Ascending aorta (tissue), 2 donors: ENCODE measurements at places on chromosomes 4 and X.

DNA sequence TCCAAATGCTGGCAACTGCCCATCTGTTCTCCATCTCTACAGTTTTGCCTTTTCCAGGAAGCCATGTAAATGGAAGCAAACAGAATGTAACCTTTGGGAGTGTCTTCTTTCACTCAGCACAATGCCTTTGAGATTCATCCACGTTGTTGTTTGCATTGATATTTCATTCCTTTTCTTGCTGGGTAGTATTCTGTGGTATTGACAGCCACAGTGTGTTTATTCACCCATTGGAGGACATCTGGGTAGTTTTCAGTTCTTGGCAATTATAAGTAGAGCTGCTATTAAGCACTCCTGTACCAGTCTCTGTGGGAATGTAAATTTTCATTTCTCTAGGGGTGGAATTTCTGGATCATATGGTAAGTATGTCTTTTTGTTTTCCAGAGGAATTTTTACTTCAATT is 194.3 kb upstream of the RPS6KA3 start:
- DNase-seq = no peak

GRCh38 chrX:367866-368265 is 18.8 kb downstream of the PPP2R3B start:
- no peak for DNase-seq

- no peak for DNase-seq
These were observed 685 bp downstream of the COMMD8 start for GRCh38 chr4:47462799-47463234.

DNA sequence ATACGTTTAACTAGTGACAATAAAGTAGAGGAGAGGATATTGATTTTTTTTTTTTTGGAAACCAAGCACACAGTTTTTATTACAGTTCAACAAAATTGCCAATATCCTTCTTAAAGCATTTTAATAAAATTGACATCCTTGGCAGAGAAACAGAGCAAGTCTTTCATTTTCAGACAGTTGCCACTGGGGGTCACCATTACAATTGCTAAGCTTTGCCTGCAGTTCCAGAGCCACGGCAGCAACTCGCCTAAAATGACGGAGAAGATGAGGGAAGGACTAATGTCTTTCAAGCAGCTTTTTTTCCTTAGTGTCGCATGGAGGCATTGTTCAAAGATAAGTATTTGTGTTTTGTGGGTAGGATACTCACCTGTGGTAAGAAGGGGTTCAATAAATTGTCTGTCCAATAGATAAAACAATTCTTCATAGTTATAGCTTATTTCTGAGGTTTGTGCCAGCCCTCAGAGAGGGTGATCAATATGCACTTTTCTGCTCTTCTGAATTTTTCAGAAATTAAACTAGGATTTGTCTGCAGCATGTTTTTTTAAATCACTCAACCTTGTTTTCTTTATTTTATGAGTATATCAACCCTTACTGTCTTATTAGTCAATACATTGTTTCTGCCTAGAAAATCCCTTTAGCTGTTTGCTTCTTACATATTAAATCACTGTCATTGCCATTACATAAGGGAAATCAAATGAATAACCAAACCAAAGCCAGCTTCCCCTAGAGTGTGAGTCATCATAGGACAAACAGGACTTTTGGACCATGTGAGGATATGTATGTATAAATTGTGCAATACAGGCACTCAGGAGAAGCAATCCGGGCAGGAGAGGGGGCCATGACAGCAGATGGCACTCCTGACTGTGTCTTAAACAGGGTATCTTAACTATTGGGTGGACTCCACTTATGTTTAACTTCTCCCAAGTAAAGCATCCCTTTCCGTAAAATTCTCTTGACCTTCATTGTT is 508.1 kb upstream of the ARX start:
- DNase-seq = no peak

- DNase-seq = no peak
These were observed 17.7 kb downstream of the ACSL1 start for GRCh38 chr4:184807797-184808712.

DNA sequence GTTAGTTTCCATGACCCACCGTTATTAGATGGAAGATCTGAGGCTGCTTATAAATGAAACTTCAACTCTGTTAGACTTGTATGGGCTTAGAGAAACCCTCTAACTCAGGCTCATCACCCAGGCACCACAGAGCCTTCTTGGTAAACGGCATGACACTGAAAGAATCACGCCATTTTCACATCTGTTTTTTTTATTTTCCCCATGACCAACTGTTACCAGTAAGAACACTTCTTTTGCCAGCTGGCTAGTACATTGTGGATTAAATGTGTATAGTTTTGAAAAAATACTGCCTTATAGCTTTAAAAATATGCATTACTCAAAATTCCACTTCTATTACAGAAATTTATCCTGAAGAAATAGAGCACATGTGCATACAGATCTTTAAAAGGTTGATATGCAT is 48.0 kb upstream of the APELA start:
- no peak for DNase-seq

GRCh38 chr4:76488888-76489685 is 54.1 kb downstream of the SHROOM3 start:
- no peak for DNase-seq

DNA sequence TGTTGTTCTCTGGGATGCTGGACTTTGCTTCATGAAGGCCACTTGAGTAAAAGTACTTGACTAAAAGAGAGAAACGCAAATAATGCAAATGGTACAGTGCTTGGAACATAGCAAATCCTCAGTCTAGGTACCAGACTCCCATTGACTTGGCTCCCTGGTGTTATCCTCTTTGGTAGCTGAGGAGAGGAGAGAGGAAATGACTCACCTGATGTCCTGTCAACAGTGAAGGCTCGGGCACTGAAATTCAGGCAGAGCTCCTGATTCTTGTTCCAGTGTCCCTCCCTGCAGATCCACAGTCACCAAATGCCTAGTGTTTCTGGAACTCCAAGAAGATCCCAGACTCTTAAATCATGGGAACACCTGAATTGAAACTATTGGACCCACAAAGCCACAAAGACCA is 22.5 kb upstream of the TCEAL4 start:
- DNase-seq = no peak

DNA sequence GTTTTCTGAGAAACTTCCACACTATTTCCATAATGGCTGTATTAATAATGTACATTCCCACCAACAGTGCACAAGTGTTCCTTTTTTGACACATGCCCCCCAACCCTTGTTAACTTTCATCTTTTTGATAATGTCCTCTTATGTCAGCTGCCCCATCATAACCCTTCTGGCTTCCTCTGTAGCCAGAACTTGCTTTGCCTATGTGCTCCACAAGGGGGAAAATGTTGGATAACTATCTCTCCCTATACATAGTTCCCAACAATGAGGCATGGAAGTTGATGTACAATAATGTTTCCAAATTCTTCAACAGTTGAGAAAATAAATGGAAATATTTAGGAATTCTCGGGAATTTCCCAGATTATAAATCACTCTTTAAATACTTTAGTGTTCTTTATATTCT is 142.9 kb downstream of the ASB9 start:
- no peak for DNase-seq

- DNase-seq = no peak
These were observed 173.9 kb downstream of the CHIC2 start for GRCh38 chr4:53890461-53890860.

DNA sequence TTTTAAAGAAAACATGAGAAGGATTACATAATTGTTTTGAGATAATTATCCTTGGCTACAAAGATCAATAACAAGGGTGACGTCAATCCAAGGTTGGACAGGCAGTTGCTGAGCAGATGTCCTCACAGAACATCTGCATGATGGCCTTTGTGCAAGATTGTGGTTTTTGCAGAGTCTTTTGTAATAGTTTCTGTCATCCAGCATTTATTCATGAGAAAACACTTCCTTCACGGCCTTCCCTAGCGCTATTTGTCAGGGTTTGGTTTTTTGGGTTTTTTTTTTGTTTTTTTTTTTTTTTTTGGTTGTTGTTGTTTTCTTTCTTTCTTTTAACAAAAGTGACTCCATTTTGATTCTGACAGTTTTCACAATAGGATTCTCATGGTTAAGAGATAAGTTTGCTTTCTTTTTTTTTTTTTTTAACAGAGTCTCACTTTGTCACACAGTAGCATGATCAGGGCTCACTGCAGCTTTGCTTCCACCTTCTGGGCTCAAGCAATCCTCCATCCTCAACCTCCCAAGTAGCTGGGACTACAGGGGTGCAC is 31.5 kb upstream of the ELF2 start:
- DNase-seq = no peak

- DNase-seq = no peak
These were observed 470.5 kb downstream of the GRXCR1 start for GRCh38 chr4:43362875-43363636.

- no peak for DNase-seq
These were observed 274.3 kb downstream of the DMD start for GRCh38 chrX:32937043-32937442.

DNA sequence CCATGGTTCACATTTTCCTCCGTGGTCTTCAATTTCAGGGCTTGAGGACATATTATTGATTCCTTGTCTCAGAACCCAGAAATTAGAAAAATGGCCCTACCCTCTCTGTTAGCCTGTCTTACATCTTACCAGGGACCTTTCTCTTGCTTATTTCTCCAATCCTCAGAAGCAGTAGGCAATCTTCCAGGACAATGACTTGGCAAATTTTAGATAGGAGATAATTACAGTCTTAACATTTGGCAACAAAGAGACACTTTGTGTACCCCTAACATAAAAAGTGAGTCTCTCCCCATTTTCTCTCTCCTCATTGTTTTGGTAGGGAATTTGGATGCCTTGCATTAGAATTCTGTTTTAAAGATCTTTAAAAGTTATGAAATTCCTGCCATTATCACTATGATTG is 778.1 kb upstream of the SLIT2 start:
- no peak for DNase-seq

DNA sequence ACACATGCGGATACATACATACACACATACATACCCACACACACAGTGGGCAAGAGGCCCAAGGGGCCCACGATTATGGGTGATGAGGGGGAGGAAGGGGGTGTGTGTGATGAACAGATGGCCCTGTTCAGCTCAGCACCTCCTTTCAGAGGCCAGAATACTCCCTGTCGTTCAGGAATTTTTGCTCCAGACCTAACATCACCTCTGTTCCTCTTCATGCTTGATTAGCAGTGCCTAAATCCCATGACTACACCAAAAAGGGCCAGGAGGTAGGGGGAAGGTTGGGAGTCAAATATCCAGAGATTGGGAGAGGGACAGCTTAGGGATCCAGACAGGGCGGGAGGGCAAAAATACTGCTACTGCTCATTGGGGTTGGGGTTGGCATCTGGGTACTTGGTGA is 42.7 kb downstream of the SMC1A start:
- no peak for DNase-seq

GRCh38 chr4:115852767-115853091 is 739.3 kb upstream of the NDST4 start:
- no peak for DNase-seq

GRCh38 chr4:39840027-39840426 is 137.7 kb downstream of the PDS5A start:
- no peak for DNase-seq

DNA sequence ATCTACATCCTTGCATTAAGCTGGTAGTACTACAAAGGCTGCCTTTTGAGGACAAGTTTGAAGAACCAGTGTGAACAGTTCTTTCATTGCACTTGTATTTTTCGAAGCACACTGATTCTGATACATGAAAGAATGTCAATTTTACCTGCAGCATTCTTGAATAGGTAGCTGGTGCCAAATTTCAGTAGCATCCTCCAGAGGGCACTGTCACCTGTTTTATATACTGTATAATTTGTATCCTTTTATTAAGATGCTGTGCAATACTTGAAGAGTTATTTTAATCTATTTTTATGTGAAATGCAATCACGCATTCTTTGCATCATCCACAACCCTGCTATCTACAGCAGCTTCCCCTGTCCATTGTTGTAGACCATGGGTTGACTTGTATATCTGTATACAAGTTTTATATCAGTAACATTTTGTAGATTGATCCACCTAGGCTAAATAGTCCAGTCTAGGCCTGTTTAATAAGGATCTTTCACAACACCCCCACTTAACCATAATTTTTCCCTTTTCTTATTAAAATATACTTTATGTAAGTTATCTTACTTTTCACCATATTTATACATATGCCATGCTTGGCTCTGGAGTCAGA is 325.7 kb downstream of the PCDH7 start:
- DNase-seq = no peak

DNA sequence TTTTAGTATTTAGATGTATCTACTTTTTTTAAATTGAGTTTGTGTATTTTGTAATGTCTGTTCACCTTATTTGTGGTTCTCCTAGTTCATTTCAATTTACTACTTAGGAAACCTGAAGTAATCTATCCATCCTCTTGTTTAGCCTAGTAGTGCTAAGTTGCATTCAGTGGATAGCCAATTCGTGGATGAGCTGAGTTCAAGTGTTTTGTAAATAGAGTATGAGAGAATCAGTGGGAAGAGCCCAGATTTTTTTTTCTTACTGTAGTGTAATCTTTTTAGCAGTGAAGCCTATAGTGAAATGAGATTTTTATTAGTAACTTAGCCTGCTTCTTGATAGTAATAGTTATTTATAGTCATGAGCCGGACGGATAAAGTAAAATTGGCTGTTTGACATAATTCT is 21.7 kb downstream of the STAG2 start:
- DNase-seq = no peak

- DNase-seq = no peak
These were observed 169.8 kb downstream of the BTC start for GRCh38 chr4:74624351-74625151.

- no peak for DNase-seq
These were observed 51.7 kb downstream of the TBC1D9 start for GRCh38 chr4:140704392-140704960.

- DNase-seq = no peak
These were observed 76.6 kb downstream of the ANXA3 start for GRCh38 chr4:78627966-78628678.

GRCh38 chr4:185810746-185811508 is 1.1 kb downstream of the SORBS2 start:
- no peak for DNase-seq

DNA sequence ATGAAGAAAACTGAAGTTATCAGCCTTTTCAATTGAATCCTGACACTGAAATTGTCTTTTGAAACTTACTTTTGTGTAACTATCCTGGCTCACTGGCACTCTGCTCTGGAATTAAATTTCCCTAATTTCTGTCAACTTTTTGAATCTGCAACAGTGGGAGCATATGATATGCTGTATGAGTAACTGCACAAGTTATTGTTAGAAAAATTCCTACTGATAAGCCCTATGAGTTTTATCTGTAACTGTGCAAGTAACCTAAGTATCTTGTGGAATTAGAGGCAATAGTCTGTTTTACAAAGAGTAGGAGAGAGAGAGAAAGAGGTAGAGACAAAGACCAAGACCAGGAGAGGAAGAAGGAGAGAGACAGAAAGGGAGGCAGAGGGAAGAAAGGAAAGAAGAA is 9.2 kb upstream of the HPGD start:
- DNase-seq = no peak

DNA sequence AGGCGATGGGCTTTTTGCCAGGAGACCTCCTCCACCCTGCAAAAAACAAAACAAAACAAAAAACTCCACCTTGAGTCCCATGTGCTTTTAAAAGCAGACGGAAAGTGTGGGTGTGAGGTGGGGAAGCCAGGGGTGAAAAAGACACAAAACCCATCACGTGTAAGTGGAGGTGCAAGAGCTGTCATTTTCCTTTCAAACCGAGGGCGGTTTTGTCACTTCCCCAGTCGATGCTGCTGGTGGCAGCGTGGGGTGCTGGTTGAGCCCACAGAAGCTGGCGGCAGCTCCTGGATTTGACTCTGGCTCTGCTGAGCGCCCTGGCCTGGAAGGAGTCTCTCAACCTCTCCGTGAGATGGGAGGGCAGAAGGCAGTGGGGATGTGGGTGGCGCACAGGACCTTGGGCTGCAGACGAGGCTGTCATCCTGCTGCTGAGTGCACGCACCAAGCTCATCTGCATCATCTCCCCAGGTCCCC is 110.0 kb downstream of the PSAPL1 start:
- DNase-seq = no peak
